Ascending aorta (tissue), 2 donors: ENCODE measurements at places on chromosomes 3 and 15. TPM values are rescaled to one million over a fixed set of nuclear protein-coding genes. Genes with fewer than 3 reads are reported as not detected.
A peak's percentile ranks its signal among the peaks of the same experiment; 100 is the strongest.

DNA sequence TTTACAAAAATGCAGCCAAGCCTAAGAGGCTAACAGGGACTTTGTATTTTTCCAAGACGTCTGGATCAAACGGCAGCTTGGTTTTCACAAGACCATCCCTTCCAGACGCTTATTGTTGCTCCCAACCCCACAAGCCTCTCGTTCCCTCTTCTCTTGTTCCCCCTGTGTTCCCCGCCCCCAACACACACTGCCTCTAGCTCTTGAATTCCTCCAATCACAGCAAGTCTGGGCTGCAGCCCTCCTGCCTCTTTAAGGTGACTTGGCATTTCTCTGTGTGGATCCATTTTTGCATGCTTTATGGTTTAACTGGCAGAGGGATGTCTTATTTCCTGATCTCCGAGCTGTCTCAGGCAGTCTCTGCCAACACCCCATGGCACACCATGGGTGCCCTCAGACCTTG, 182.2 kb downstream of the ABHD5 start:
- no peak for DNase-seq

- no peak for DNase-seq
These were observed 22.7 kb downstream of the EXD1 start for GRCh38 chr15:41207687-41208448.

DNA sequence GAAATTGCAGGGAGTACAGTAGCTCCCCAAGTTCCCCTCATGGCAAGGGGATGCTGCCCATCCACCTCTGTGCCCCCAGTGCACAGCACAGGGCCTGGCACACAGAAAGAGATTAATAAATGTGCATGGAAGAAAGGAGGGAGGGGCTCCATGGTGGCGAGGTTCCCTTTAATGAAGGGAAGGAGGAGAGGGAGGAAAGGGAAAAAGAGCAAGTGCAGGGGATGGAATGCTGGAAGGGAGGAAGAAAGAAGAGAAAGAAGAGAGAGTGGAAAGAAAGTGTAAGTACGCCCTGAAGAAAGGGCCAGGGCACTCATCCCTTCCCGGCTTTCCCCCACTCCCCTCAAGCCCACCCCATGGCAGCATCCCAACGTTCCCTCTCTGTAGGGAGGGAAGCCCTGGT, 1.5 kb upstream of the VIPR1 start:
- DNase-seq: no peak

DNA sequence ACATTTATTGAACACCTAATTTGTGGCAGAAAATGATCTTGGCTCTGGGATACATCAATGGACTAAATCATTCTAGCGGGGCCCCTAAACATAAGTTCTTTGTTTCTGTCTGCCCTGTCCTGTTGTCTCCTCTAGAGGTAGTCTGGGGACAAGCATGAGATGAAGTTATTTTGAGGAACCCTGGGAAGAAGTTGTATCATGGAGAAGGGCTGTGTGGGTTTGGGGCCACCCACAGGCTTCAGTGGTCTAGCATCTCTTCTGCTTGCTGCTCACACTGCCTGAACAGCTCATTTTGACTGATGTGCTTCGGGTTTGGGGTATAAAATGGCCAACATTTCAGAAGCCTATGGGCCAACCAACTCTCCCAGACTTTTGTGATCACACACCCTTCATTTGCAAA, 50.3 kb upstream of the OSBPL11 start:
- no peak for DNase-seq

DNA sequence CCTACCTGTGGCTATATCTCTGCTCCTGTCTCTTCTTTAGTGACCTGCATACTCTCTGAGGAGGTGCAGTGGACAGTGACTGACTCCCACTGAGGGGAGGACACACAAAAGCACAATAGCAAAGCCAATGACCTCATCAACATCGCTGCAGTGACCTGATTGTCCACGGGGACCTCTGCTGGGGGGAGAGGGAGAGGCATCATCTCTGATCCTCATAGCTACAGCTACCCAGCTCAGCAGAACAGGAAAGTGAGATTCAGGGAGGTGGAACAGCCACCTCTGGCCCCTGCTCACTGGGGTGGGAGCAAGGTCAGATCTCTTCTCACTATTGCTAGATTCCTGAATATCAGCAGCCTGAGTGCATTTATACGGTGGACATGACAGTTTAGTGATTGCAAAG, 179.2 kb downstream of the ATP10A start:
- DNase-seq: no peak

- DNase-seq: no peak
These were observed 68.2 kb downstream of the POLQ start for GRCh38 chr3:121477589-121477988.

DNA sequence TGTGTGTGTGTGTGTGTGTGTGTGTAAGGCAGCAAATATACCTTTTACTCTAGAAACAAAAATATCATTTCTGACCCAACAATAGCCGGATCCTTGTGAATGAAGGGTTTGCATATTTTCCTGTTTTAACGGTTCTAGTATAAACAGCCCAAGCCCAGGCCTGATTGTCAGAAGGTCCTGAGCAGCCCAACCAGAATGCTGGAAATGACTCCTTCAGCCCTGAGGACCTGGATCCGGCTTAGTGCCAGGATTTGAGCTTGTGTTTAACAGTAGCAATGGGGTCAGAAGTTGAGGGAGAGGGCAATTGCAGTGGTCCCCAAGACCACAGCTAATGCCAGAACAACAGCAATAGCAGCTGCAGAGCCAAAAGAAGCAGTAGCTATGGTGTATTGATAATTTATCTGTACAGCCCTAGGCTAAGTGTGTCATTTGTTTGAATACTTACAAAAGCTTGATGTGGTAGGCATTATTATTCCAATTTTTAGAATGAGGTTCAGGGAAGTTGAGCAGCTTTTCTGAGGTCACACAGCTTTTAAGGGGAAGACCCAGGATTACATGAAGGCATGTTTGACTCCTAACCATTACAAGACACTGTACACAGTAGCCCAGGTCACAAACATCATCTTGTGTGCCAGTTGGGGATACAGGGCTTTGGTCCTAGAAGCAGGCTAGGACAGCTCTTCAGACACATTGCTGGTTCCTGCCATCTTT, 12.8 kb downstream of the FOXL2 start:
- no peak for DNase-seq

GRCh38 chr15:69513450-69513960, 60.9 kb downstream of the RPLP1 start:
- DNase-seq: peak; percentile 42

GRCh38 chr3:28347374-28348264, 902 bp upstream of the ZCWPW2 start:
- no peak for DNase-seq

DNA sequence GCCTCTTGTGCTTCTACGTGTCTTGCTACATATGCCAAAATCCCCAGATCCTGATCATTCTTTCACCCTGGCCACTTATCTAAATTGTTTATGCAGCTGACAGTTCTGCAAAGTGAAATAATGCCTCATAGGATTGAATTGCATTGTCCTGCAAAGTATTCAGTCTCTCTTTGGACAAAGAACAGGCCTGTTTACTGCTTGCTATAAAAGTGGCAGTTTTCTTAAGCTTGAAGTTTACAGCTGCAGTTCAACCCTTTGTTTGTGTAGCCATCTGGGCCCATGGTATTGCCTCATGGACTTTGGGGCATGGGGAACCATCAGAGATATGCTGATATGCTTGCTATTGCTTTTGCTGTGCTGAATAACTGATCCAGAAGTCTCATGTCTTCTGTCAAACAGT, 523.2 kb downstream of the OTOL1 start:
- DNase-seq: no peak

DNA sequence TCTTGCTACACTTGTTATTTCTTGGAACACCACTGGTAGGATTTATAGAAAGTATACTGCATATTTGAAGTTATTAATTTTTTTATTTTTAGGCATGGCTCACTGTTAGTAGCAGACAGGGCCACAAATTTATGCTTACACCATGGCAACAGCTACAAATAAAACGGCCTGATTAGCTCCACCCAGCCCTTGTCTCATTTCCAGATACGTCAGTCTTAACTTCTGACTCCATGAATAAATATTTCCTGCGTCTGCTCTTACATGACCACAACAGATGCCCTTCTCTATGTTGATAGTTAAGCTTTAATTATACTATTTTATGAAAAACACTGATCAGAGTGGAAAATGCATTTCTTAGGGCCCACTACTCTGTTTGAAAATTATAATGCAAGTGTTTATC, 62.3 kb upstream of the CPOX start:
- no peak for DNase-seq

GRCh38 chr3:116405231-116405630, 40.1 kb downstream of the LSAMP start:
- DNase-seq: no peak

DNA sequence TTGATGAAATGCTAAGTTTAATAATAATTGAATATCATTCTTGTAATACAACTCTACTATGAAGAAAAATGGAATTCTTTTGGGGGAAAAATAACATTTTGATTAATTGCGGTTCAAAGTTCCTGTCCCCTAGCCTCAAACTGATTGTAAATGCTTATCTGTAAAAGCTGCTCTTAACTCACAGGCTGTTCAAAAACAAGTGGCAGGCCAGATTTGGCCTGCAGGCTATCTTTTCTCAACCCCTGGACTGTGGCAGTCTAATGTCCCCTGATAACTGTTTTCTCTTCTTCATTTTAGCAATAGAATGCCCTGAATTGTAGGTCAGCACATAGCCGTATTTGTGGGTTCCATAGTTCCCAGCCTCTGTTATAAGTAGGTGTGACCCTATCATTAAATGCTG, 23.5 kb upstream of the SAMMSON start:
- no peak for DNase-seq

DNA sequence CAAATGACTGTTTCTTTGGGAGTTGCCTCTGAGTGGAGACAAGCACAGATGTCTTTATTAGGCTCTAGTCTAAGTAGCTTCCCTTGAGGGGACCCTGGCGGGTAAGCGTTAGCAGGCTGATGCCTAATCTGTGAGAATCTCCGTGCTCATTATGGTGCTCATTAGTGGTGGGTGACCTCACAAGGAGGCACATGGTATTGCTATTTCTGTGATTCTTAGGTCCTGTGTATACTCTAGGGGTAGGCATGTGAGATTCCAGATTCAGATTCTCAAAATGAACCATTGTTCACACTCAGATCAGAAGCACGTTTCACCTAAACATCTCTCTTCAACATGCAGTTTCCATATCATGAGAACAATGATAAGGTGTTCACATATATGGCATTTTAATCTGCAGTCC, 809.7 kb downstream of the NR2F2 start:
- DNase-seq: no peak

DNA sequence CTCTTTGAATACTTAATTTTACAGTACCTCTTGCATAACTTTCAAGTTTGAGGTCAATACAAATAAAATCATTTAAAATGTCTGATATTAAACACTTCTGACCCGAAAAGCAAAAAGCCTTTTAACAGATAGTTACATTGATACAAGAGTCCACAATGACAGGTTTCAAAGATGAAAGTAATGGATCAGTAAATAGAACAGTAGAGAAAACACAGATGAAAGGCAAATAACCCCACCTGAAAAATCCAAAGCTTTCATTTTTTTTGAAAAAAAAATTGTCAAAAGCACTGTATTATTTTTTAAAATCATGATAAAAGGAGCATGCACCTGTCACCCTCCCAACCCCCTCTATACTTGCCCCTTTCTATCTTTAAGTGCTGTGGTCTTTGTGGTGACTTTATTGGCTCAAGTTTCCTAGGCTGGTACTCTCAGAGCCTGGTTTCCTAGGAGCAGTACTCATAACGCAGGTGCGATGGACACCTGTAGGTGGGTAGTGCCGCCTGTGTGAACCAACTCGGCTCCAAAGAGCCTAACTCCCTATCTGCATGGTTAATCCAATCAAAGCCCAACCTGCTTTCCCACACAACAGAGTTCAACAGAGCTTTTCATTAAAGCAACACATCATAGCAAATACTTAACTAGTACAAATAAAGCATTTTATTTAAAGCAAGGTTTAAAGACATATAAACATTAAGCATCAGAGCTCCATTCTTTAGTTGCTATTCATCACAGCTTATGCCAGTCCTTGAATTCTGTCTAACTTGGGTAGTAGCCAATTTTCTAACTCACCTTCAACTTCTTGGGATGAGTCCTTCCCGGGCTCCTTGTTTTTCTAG, 32.2 kb downstream of the LIPC start:
- DNase-seq: no peak

Gene CCK
- total RNA-seq: not detected

Gene EHHADH
- total RNA-seq: 1.8 TPM

Gene CDC25A
- total RNA-seq: not detected

Gene RAD51
- total RNA-seq: not detected

Gene PLSCR5
- total RNA-seq: not detected

Gene TLR9
- total RNA-seq: not detected

Gene DLG1
- 31.0 TPM for total RNA-seq

Gene LIPC
- not detected for total RNA-seq

Gene PLAAT1
- total RNA-seq: not detected

Gene PIF1
- total RNA-seq: not detected

Gene TMEM40
- total RNA-seq: not detected

Gene WDR72
- total RNA-seq: not detected
